ENCODE measurements at places on chromosomes 12 and 14.
A peak's percentile ranks its signal among the peaks of the same experiment; 100 is the strongest.

GRCh38 chr14:57939084-57939483, 73.2 kb upstream of the SLC35F4 start:
- DNase-seq: no peak

DNA sequence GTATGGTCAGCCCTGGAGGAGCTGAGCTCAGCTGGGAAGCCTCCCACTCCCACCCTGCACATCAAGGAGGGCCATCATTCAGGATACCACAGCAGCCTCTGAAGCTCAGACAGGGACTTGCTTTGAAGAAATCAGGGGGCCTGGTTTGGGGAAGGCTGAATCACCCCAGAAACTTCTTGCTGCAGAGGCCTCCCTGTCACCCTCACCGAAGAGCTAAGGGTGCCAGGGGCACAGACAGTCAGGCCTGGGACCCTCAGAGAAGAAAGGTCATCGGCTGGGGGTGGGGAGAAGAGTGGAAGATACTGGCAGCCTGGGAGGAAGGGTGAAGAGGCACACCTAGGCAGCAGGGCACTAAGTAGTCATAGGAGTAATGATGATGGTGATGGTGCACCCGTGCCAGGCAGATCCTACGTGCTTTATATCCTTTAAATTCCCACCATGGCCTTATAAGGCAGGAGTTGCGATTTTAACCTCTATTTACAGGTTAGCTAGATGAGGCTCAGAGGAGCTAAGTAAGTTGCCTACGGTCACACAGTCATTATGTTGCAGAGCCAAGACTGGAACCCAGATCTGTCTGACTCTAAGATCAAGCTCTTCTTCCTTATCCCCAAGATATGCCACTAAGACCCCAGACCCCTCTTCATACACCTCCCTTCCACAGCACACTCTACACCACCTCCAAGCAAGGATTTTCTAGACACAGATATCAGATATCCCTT, 28.5 kb upstream of the PNMA1 start:
- no peak for DNase-seq

DNA sequence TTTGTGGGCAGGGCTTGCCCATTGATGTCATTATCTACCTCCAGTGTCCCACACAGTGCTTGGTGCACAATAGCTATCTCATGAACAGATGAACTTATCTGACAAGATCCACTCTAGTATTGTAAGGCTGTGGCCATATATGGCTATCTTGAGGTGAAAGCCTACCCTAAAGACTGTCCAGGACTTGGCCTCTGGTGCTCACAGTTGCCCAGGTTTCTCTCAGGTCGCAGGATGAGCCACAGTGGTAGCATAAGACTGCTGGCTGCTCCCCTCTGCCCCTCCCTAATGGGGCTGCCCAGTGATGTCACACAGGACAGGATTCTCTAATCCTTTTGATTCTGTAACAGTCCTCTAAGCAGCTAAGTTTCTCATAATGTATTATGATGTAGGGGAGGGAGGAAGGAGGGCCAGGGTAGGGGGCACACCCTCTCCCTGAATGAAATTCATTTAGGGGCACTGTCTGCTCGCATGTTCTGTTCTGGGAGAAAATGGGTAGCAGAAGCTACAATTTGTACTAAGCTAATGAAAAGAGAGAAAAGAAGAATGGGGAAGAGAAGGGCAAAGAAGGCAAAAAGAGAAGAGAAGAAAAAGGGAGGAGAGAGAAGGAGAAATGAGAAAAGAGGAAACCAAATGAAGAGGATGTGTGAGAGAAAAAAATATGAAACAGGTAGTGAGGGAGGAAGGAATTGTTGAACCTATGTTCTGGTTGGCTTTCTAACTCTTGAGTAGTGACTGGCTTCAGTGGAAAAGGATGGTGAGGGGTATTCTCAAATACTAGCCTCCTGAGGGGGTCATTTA, 3.4 kb upstream of the PPM1A start:
- no peak for DNase-seq

GRCh38 chr12:23083267-23083666, 458.3 kb downstream of the ETNK1 start:
- peak; percentile 24 for DNase-seq

DNA sequence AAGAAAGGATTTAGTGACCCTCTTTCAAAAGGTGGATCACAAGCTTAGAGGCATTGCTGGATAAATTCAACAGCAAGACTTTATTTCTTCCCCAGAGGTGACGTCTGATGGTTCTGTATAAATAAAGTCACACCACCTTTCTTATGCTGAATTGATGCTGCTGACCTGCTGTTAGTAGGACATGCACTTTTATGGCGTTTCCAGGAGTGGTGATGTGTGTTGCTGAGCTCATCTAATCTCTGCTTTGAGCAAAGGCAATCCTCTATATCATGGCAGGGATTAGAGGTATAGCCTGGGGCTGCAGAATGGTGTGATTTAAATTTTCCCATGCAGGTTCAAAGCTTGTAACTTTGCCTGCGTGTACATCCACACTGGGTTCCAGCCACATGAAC, 94.9 kb downstream of the ETV6 start:
- DNase-seq: no peak

DNA sequence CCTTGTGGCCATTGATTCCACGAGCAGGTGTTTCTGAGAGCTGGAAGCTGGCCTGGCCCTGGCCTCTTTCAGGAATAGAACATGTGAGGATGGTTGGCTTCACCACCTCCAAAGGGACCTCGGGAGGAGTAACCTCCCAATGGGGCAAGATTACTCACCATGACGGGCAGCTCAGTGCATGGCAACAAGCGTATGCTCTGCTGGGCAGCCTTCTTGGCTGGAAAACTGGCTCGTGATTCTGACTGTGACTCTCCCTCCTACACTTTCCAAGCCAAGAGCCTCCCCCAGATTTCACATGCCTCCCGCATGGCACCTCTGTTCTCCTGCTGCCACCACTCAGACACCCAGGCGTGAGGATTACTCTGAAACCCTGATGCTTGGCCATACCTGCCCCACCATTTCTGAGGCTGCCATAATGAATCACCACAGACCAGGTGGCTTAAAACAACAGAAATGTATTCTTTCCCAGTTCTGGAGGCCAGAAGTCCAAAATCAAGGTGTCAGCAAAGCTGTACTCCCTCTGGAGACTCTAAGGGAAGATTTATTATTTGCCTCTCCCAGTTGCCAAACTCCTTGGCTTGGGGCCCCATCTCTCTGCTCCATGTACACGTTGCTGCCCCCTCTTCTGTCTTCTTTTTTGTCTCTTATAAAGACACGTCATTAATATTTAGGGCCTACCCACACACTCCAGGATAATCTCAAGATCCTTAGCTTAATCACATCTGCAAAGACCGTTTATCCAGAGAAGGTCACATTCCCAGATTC, 215.9 kb downstream of the CHST11 start:
- DNase-seq: peak; percentile 44

GRCh38 chr14:92185559-92185958, 63.8 kb downstream of the CPSF2 start:
- no peak for DNase-seq

DNA sequence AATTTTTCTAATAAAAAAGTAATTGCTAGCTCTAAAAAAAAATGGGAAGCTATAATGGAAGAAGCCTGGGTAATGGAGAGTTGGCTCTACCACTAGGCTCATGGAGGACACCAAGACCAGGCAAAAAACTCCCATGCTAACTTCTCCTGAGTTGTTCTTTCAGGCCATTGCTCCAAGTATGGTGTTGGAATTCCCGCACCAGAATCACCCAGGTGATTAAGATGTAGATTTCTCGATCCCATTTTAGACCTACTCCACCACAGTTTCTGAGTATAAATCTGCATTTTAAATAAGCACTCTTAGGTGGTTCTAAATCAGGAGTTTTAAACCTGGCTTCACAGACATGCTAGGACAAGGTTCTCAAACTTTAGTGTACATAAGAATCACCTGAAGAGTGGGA, 221.0 kb downstream of the EMP1 start:
- no peak for DNase-seq

DNA sequence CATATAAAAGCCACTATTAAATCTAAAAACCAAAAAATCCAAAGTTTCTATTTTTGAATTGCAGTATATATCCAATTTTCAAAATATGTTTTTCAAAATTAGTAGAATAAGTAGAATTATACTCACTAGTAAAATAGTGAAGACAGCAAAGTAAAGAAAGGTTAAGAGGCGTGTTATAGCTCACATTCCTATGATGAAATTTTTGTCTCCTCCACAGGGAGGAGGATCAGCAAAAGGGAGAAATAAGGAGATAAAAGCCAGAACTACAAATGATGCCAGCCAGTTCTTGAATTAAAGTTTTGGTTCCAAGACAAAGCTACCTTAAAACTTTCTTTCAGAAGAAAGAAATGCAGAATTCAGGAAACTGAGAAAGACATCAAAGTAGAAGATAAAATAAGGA, 50.0 kb downstream of the C2CD5 start:
- no peak for DNase-seq

DNA sequence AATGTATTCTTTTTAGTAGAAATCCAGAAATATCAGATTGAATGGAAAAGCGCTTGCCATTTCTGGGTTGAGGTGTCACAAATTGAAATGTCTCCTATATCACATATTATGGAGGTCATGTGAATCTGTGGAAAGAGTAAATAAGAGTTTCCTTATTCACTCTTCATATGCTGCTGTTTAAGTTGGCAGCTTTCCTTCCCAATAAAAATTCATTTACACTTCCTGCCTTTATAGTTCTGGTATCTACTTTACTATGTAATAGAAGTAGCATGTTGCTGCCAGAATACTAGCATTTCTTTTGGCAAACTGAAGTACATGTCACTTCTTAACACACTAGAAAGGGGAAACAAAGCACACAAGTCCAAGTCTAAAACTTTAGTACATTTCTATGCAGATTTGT, 60.8 kb downstream of the SDR9C7 start:
- DNase-seq: no peak

GRCh38 chr14:76391981-76392690, 16.2 kb downstream of the ESRRB start:
- DNase-seq: no peak

GRCh38 chr14:64951724-64952123, 9.2 kb upstream of the GPX2 start:
- DNase-seq: no peak

DNA sequence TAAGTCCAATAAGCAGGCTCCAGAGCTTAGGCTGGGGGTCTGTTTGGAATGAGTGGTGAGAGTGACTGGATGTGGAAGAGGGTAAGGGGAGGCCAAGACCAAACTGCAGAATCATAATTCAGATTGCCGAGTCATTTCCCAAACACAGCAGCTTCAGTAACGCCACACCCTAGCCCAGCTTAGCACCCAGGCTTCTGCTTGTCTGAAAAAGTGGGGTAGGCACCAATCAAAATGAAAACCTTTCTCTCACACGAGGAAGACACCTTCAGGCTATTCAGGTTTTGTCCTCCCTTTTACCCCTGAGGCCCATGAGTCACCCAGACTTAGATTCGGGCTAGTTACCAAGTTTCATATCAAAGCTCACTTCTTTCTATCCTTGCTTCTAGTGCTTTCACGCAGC, 306.1 kb downstream of the DAD1 start:
- DNase-seq: no peak

- DNase-seq: no peak
Observed at GRCh38 chr12:104733717-104734175, 224.3 kb downstream of the SLC41A2 start.

- DNase-seq: no peak
Observed at GRCh38 chr12:47234576-47235141, 154.9 kb upstream of the AMIGO2 start.

- no peak for DNase-seq
Observed at GRCh38 chr12:4947253-4947652, 37.5 kb downstream of the KCNA1 start.

DNA sequence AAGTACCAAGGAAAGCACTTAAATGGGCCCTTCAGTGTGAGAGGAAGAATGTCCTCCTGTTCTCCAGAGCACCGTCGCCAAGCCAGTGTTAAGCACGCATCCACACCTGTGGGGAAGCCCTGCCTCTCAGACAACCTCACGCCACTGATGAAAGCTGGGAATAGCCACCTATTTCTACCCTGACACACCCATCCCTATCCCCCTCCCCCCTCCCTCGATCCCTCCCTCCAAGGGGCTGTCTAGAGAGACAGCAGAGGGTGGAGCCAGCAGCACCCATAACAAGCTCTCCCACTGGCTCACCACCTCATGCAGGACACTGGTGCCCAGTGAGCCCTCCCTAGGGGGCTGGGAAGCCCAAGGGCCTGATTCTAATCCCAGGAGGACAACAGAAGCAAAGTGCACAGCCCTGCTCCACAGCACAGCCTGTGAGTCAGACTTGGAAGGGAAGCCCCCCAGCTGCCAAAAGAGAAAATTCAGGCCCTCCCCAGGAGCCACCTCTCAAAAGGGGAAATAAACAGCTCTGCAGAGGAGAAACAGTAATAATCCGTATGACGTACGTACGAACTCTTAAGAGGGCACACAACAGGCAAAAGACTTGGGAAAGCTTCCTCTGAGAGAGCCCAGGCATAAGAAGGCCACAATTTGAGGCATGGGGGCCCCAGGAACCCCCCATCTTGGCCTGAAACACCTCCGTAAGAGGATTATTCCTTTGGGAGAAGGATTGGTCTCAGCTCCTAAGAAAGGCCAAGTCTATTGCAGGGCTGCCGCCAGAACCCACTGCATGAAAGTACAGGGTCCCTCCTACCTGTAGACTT, 7.8 kb downstream of the PITPNM2 start:
- no peak for DNase-seq

- no peak for DNase-seq
Observed at GRCh38 chr14:102827716-102828115, 50.5 kb downstream of the TRAF3 start.

DNA sequence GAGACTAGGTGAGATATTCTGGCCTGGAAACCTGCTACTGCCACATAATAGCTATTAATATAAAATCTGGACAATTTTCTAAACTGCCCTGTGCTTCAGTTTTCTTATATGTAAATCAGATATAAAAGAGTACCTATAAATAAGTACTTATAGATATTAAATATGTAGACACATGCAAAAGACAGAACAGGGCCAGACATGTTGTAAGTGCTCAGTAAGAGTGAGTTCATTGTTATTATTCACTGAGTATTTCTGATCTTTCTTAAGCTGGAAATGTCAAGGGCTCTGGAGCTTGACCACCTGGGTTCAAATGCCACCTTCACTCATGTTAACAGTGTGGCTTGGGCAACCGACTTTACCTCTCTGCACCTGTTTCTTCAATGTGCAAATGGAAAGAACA, 179.8 kb downstream of the GALC start:
- DNase-seq: no peak

Measured in foreskin melanocyte (primary cell).